ENCODE measurements at places on chromosomes 5 and 9. TPM values are rescaled to one million over a fixed set of nuclear protein-coding genes. Genes with fewer than 3 reads are reported as not detected.

STC2 gene
- 3.4 TPM for total RNA-seq

DNA sequence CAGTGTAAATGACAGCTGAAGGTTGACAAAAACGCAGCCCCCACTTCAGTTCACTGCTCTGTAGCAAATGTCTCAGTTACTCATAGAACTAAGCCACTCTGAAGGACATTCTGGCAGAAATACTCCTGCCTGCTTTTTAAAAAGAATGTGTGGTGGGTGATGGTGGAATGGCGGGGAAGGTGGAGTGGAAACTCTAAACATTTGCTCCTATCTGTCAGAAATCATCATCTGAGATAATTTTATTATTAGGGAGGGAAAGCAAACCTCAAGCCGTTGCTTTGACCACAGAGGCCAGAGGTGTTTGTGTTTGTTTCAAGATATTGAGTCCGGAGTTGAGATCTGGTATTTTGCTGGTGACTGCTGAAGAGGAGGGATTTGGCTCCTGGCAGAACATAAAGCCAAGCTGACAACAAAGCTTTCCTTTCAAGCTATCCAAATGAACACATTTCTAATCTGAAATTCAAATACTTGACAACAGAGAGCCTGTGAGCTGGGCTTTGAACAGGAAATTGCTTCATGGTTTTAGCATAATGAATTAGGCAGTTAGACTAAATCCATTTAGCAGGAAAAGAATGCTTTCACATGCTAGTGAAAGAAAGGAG, 362.7 kb downstream of the CSNK1G3 start:
- peak; percentile 15 for DNase-seq

TMEM174 gene
- total RNA-seq, result not detected

BTNL8 gene
- not detected for total RNA-seq

- DNase-seq, result no peak
Measured at GRCh38 chr5:142366007-142366406, 41.2 kb upstream of the SPRY4 start.

GRCh38 chr5:129112295-129112694, 17.7 kb downstream of the ISOC1 start:
- DNase-seq, result no peak

GRCh38 chr9:5857928-5858327, 25.0 kb upstream of the ERMP1 start:
- no peak for DNase-seq

DNA sequence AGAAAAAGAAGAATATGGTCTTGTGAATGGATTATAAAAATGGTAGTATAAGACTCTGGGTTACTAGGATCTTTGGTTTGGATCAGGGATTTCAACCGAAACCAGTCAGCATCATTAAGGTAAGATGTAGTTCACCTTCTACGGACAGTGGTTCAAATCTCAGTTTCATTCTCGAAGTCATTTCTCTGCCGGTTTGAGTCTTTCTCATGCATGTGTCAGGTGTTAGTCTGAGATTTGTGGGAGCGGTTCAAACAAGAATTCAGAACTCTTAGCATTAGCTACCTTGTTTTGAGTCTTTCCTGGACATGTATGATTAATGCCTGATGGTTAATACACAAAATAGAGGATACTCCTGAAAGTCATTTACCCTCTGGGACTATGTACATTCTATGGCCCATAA, 735.9 kb upstream of the NUDT12 start:
- no peak for DNase-seq

IFNA2 gene
- not detected for total RNA-seq

GRCh38 chr9:93079371-93079770, 16.6 kb upstream of the CARD19 start:
- DNase-seq, result no peak

DNA sequence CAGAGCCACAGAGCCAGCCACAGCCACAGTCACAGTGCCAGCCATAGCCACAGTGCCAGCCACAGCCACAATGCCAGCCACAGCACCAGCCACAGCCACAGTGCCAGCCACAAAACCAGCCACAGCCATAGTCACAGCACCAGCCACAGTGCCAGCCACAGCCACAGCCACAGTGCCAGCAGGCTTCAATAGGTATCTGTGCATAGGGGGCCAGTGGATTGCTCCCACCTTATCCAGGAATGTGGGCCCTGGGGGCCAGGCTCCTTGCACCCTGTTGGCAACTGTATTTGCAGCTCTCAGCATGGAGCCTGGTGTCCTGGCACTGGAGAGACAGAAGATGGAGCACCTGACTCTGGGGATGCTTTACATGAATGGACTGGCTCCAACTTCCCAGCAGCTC, 111.7 kb upstream of the IRX2 start:
- DNase-seq, result no peak

SLC6A3 gene
- not detected for total RNA-seq

- DNase-seq, result no peak
Measured at GRCh38 chr9:122051351-122052321, 41.5 kb downstream of the TTLL11 start.

DNA sequence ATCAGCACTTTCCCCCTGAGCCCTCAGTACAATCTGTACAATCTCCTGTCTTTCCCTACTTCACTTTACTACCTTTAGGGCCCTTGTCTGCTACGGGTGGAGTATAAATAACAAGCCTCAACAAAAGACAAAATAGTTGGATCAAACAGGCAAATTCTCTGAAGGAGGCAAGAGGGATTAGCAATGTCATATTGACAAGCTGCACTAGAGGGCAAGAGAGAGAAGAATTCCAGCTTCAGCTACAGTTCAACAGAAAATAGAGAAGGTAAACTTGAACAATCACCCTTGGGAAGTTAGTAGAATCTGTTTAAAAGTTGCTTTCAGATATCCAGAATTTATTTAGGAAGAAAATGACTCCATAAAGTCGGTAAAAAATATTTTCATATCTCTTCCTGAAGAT, 68.4 kb upstream of the IZUMO3 start:
- no peak for DNase-seq

- no peak for DNase-seq
Measured at GRCh38 chr5:10279328-10279727, 28.4 kb downstream of the CMBL start.

DNA sequence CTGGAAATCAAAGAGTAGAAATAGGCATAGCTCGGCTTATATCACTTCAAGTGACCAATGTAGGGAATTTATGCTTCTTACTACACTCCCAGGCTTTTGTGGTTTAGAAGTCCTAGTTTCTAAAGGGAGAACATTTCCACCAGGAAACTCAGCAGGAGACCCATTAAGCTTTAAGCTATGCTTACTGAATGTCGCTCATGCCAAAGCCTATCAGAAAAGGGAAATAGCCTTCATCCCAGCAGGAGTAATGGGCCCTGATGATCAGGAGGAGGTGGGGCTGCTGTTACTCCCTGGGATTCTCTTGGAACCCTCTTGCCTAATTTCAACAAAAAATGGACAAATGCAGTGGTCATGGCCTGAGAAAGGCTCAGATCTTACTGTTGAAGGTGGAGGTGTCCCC, 54.5 kb upstream of the SEMA6A start:
- no peak for DNase-seq

DNA sequence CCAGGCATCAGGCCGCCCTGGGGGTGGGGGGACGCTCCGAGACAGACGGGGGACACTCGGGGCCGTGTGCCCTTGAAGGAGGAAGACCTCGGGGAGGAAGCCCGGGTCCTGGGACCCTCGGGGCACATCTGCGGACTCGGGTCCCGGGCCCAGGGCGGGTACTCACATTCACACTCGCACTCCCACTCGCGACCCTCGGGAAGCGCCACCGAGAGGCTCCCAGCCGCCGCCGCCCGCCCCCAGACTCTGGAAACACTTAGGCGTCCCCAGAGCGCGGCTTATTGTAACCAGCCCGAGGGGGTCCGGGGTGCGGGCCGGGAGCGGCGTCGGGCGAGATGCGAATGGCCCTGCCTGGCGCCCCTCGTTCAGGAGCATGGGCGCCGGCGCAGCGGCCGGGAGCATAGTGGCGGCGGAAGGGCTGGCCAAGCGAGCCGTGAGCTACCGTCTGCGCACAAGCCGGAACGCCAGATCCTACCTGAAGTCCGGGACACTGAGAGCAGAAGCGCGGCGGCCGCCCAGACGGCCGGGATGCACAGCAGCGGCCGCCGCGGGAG, 559 bp downstream of the ROR2 start:
- DNase-seq, result no peak

- no peak for DNase-seq
Measured at GRCh38 chr5:176803943-176804498, 6.3 kb upstream of the UNC5A start.

WHRN gene
- 2.4 TPM for total RNA-seq

TLX3 gene
- total RNA-seq, result 0.32 TPM

- DNase-seq, result no peak
Measured at GRCh38 chr5:6850106-6850432, 136.8 kb downstream of the TENT4A start.

GRCh38 chr5:53360811-53361210, 119.6 kb upstream of the FST start:
- no peak for DNase-seq

- no peak for DNase-seq
Measured at GRCh38 chr9:24731754-24732153, 186.1 kb upstream of the IZUMO3 start.

- no peak for DNase-seq
Measured at GRCh38 chr5:61322738-61323725, 9.0 kb upstream of the ZSWIM6 start.

DNA sequence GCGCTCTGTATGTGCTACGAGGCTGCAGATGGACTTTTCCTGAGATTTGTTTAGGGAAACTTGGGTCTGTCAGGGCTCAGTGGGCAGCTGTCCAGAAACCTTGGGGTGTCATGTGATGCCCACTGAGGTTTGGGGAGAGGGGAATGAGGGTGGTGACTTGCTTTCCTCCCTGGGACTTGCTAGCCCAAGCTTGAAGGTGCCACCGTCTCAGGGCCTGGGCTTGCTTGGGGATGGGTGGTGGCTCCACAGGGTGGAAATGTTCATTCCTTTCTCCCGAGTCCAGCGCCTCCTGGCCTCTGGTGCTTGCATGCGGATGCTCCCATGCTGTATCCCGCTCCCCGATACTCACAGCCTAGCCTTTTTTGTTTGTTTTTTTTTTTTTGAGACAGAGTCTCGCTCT, 33.3 kb downstream of the ZNF618 start:
- no peak for DNase-seq

SLC34A3 gene
- not detected for total RNA-seq

DNA sequence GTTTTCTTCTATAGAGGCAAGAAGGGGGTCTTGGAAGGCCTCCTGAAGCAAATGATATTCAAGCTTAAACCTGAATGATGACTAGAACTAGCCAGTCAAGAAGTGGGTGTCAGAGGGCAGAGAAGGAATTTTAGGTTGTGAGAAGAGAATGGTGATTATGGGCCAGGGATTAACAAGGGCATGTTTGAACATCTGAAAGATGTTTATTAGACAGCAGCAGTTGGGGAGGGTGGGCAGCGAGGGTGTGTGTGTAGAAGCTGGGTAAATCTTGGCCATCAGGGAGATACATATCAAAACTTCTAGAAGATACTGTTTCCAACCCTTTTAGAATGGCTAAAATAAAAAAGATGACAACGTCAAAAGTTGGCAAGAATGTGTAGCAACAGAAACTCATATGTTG, 54.5 kb downstream of the MAN2A1 start:
- no peak for DNase-seq

GRCh38 chr9:17531642-17532254, 47.1 kb upstream of the SH3GL2 start:
- DNase-seq, result peak; percentile 26

DNA sequence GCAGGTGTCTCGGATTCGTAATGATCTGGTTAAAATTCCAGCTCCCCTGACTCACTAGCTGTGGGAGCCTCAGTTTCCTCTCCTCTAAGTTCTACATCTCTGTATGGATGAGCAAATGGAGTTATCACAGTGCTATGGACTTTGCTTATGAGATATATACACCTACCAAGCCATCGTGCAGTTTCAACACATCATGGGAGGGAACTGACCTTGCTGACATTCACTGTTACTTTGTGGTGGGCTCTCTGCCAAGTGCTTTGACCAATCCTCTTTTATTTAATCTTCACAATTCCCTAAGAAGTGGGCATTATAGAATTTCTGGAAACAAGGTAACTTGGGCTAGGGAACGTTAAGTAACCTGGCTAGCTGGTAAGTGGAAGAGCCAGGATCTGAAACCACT, 70.2 kb downstream of the PTPN3 start:
- DNase-seq, result no peak

- DNase-seq, result no peak
Measured at GRCh38 chr5:83353231-83353630, 118.3 kb upstream of the VCAN start.

PTGDS gene
- 3.3 TPM for total RNA-seq

- no peak for DNase-seq
Measured at GRCh38 chr5:173640156-173640804, 23.8 kb upstream of the BOD1 start.

GRCh38 chr5:154371687-154372086, 74.1 kb upstream of the SAP30L start:
- DNase-seq, result no peak

- no peak for DNase-seq
Measured at GRCh38 chr5:150319484-150319790, 16.7 kb upstream of the ARSI start.

- no peak for DNase-seq
Measured at GRCh38 chr5:170311511-170312300, 14.1 kb upstream of the LCP2 start.

DNA sequence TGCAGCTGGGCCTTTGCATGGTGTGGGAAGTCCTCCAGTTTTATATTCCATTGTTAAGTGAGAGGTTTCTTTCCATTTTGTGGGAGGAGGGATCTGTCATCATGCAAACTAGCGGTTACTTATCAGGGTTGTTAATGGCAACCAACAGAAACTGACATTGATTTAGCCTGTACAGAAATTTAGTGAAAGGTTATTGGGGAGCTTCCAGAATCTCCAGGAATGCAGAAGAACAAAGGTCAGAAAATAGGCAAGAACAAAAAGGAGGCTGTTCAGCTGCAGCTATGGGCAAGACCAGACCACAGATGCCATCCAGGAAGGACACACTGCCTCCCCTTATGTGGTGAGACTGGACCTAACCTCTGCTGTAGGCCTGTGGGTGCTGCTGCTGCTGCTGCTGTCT, 395.8 kb downstream of the KDM4C start:
- no peak for DNase-seq

DNA sequence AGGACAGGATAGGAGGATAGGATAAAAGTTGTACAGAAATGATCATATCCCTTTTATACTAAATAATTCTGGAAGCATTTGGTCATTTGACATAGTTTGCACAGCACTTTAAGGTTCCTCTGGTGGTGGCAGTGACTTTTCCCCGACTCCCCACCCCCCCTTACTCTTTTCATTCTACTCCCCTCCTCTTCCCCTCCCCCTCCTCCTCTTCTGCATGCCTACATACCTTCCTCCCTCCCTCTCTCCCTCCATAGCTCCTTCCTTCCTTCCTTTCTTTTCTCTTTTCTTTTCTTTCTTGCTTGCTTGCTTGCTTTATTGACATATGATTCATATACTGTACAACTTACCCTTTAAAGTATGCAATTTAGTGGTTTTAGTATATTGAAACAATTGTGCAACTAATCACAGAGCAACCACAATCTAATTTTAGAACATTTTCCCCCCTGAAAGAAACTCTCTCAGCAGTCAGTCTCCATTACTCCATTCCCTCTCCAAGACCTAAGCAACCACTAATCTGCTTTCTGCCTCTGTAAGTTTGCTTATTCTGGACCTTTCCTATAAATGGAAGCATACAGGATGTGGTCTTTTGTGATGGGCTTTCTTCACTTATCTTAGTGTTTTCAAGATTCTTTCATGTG, 159.0 kb downstream of the HACD4 start:
- no peak for DNase-seq

TAF9 gene
- 44.1 TPM for total RNA-seq

Measured in urinary bladder (tissue), 4 donors.